Islet precursor cell (in vitro differentiated cells): ENCODE measurements at places on chromosomes 2 and 18.

GRCh38 chr2:176685908-176686307 is 416.7 kb downstream of the MTX2 start:
- no peak for DNase-seq

DNA sequence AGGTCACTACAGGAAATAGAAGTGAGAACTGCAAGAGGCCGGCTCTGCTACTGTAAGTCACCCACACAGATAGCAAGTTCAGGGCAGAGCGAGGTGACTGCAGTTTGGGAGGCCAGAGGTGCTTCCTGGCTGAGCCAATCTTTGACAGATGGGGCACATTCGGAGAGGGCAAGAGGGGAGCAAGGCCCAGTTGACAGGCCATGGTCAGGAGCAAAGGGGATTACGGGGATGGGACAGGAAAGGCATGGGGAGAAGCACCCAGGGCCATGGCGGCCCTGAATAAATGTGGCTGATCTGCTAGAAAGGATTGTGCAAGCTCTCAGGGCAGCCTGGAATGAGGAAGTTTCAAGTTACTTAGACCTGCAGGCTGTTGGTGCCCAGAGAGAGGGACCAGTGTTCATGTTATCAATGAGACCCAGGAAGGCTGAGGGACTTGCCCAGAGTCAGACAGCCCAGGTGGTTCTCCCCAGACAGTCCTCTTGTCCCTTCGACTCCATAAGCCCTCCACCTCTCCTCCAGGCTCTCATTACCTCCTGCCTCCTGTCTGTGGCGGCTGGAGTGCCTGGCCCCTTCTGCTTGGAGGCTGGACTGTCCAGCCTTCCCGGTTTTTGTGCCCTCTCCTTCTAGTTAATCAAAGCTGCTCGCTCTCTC is 123.3 kb downstream of the CTIF start:
- peak; percentile 77 for DNase-seq

- peak; percentile 66 for DNase-seq
These were observed 13.6 kb downstream of the STRN start for GRCh38 chr2:36952748-36953197.

- no peak for DNase-seq
These were observed 82.3 kb upstream of the FAM98A start for GRCh38 chr2:33681364-33681757.

GRCh38 chr2:38016219-38016618 is 59.7 kb downstream of the CYP1B1 start:
- DNase-seq: no peak

GRCh38 chr18:2657788-2658458 is 2.4 kb downstream of the SMCHD1 start:
- DNase-seq: no peak

GRCh38 chr2:199228887-199229819 is 228.6 kb downstream of the SATB2 start:
- DNase-seq: peak; percentile 61

DNA sequence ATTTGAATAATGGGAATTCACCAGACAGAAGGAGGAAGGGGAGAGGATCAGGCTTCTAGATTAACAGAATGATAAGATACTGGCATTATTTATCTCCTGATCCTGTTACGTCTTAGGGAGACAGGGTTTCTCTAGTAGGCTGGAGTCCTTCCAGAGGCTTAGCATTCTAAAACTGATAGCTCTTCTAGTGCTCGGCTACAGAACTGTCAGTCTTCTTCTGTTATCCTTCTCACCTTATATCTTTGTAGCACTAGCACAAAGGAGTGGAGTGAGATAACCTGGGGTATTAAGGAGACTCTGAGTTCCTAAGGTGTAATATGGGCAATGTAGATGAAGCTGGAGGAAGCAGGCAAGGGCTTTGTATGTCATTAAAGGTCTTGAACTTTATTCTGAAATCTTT is 52.1 kb downstream of the PIKFYVE start:
- no peak for DNase-seq

- DNase-seq: no peak
These were observed 197.0 kb upstream of the MEIS1 start for GRCh38 chr2:66237803-66238379.

DNA sequence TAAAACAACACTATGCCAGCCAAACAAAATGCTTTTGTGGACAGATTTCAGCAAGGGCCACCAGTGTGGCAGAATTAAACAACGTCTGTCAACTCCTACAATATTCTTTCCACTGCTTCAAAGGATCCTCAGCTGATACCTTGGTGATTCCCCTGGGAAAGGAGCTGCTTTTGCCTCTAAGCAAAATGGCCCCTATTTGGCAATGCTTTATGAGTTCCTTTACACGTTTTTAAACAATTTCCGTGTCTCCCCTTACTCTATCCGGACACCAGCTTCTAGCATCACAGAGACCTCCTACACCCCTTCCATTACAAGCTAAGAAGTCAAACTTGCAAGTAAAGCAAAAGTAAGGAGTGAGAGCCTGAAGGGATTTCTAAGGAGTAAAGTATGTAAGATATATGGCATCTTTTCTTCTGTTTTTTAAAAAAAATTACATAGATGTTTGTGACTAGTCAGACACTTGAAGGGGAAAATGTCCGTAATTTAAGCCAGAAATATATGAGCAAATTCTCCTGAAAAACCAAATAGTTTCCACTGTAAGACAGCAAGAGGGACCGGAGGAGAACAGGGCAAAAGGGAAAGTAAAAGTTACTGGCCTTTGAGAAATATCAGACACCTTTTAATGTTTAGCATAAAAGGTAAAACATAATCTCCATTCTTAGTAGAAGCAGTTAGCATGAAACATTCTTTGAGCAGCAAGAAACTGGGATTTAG is 1.9 kb downstream of the SOS1 start:
- no peak for DNase-seq

GRCh38 chr2:98835831-98836385 is 100.1 kb downstream of the CRACDL start:
- peak; percentile 45 for DNase-seq

DNA sequence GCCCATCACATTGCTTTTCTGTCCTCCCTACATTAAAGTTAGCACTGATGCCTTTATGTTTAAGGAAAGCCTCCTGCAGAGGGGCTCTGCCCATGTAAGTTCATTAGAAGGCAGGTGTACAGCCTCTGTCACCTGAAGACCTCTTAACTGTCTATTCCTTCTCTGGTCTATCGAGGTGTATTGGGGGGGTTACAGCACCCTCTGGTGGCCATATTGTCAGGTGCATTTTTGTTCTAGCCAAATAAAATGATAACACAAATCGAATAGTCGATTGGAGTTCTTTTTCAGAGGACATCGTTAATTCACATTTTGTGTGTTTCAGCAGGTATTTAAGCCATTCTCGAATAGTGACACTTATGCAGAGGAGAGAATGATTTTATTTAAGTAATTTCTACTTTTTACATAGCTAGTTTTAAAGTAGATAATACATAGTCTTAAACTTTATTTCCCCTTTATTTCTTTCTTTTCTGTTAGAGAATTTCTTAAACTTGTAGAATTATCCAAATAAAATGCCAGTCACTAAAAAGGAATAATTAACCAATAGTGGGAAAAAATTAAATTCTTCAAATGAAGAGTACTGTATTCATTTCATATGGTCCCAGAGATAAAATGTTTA is 136.8 kb downstream of the NEDD4L start:
- peak; percentile 70 for DNase-seq

GRCh38 chr2:39938035-39938835 is 159.2 kb upstream of the THUMPD2 start:
- no peak for DNase-seq

DNA sequence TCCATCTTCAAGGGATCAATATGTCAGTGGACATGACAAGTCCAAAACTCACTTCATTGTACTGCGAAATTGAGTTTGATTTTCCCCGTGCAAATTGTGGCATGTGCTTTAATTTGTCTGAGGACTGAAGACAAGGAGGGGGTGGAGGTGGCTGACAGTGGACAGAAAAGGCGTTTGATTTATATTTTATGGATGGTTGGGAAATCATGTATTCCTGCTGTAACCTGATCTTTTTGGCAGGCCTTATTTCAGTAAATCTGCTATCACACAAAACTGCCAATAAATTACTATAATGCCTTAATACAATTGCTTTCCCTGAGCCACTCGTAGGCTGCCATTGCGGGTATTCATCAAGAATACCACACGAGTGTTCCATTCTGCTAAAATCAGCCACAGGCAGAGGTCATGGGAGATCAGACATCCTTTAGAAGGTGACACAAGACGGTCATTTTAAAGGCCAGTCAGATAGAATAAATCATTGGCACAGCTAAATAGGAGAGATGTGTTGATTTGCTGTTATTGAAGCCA is 720.5 kb downstream of the MBD2 start:
- DNase-seq: no peak

GRCh38 chr2:168465594-168465993 is 9.5 kb downstream of the CERS6 start:
- DNase-seq: no peak

GRCh38 chr2:83196225-83196624 is 1262.9 kb downstream of the SUCLG1 start:
- no peak for DNase-seq

DNA sequence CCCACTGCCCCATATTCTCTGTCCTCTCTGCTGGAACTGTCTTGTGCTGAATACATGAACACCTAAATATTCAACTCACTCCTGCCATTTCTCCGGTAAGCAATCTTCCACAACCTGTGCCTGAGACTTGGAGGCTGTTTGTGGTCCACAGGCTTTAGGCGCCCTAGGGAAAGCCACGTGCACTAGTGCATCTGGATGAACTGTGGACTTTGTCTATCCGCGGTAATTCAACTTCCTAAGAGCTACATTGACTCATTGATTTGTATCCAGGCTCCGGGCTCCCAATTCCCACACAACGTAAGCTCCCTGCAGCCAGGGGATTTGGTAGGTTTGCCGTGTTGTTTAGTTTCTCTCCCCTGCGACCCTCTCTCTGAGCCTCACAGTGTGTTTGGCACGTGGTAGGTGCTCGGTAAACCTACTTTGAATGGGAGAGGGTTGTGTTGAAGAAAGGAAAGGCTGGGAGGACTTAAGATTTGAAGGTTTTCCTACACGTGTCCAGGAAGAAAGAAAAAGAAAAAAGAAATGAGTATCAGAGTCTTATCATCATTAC is 718.2 kb downstream of the DPP10 start:
- no peak for DNase-seq
